Gastroesophageal sphincter (tissue), 4 donors: ENCODE measurements at places on chromosomes 12 and 14.

DNA sequence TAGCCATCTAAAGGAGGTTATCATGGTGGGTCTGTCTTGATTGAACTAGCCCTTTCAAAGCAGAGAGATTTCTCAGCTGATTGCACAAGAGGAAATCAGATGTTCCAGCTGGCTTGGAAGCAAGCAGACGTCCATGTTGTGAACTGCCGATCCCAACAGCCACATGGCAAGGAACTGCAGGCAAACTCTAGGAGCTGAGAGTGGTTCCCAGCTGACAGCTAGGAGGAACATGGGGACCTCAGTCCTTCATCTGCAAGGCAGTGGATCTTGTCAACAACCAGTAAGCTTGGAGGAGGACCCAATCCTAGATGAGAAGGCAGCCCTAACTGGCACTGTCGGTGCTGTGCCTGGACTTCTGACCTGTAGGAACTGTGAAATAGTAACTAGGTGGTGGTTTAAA is 7.7 kb downstream of the ACVR1B start:
- ATAC-seq = peak; percentile 51

- ATAC-seq = no peak
These were observed 38.7 kb downstream of the STK38L start for GRCh38 chr12:27282754-27283153.

GRCh38 chr14:96461950-96462798 is 40.0 kb upstream of the PAPOLA start:
- ATAC-seq = no peak

- no peak for ATAC-seq
These were observed 469.3 kb downstream of the LRIG3 start for GRCh38 chr12:58450868-58451482.

- ATAC-seq = no peak
These were observed 11.9 kb downstream of the SLCO1B3 start for GRCh38 chr12:20822415-20822814.

GRCh38 chr12:122235741-122236140 is 9.9 kb upstream of the DIABLO start:
- no peak for ATAC-seq

- ATAC-seq = no peak
These were observed 224.2 kb upstream of the SFSWAP start for GRCh38 chr12:131486451-131487230.

GRCh38 chr12:66066929-66067523 is 63.5 kb downstream of the LLPH start:
- ATAC-seq = no peak
